Stimulated activated CD4-positive, alpha-beta T cell treated with anti-CD3 and anti-CD28 coated beads, Interleukin-4, amount 100 ng/mL, for 1 hour (primary cell): ENCODE measurements at places on chromosomes 7 and 10.

- DNase-seq, result no peak
Measured at GRCh38 chr7:81488210-81488609, 281.6 kb downstream of the HGF start.

- DNase-seq, result no peak
Measured at GRCh38 chr10:125417605-125418004, 257.2 kb upstream of the CTBP2 start.

- DNase-seq, result no peak
Measured at GRCh38 chr7:11235491-11235890, 261.8 kb downstream of the PHF14 start.

- no peak for DNase-seq
Measured at GRCh38 chr7:47950714-47951113, 2.4 kb upstream of the PKD1L1 start.

DNA sequence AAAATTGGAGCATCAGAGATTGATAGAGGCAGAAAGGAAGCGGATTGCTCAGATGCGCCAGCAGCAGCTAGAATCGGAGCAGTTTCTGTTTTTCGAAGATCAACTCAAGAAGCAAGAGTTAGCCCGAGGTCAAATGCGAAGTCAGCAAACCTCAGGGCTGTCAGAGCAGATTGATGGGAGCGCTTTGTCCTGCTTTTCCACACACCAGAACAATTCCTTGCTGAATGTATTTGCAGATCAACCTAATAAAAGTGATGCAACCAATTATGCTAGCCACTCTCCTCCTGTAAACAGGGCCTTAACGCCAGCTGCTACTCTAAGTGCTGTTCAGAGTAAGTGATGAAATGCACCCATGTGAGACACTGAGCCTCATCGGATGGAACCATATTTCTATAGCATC is 33.1 kb downstream of the STAMBPL1 start:
- no peak for DNase-seq

- peak; percentile 13 for DNase-seq
Measured at GRCh38 chr10:15141136-15142054, 27.1 kb downstream of the NMT2 start.

DNA sequence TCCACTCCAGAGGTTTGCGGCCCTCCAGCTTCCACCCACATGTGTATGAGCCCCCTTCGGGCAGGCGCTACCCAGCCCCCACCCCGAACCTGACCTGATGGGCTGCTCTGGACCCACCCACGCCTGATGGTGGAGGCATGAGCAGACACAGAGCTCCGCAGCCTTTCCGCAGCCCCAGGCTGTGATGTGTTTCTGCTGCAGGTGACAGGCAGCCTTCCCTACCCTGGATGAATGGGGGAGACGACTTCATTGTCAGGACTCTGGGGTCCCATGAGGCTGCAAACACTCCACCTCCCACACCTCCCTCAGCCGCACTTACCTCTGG is 61.2 kb downstream of the OAT start:
- DNase-seq, result no peak

DNA sequence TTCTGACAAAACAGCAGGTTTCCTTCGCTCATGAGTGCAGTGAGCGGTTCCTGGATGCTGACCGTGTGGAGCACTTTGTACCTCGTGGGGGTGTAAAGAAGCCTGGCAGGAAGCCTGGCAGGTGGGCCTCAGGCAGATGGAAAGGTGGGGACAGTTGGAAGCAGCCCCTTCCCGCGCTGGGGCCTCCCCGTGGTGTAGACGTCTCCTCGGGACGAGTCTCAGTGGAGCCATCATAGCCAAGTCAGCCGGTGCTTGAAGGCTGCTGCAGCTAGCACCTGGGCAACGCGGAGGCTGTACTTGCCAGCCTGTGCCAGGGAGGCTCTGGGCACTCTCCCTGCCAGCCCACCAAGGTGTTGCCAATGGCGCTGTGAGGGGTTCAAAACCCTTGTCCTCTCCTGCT is 154.5 kb downstream of the WDR37 start:
- no peak for DNase-seq

GRCh38 chr7:102279537-102280400 is 6.9 kb upstream of the SH2B2 start:
- peak; percentile 53 for DNase-seq

GRCh38 chr7:23100697-23101096 is 4.9 kb upstream of the KLHL7 start:
- DNase-seq, result no peak

DNA sequence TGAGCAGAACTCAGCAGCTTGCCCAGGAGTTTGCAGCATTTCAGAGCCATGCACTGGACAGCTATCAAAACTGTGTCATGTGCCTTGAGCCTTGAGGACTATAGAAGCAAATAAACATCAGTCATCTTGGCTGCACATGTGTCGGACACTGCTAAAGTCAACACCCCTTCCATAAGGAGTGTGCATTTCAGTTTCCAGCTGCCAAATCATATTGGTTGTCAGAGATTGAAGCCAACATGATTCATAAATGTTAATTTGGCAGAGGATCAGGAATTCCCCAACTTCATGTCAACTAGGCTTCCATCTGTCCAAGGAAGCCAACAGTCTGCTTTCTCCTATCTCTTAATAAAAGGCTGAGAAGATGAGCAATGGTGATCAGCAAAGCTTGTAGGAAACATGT is 32.8 kb downstream of the SLC16A12 start:
- no peak for DNase-seq

GRCh38 chr7:143375298-143376034 is 5.7 kb upstream of the ZYX start:
- no peak for DNase-seq

GRCh38 chr7:69698109-69698825 is 100.0 kb downstream of the AUTS2 start:
- DNase-seq, result no peak

GRCh38 chr7:80659120-80660055 is 20.9 kb downstream of the CD36 start:
- no peak for DNase-seq

- no peak for DNase-seq
Measured at GRCh38 chr10:3496138-3496537, 288.9 kb downstream of the KLF6 start.

DNA sequence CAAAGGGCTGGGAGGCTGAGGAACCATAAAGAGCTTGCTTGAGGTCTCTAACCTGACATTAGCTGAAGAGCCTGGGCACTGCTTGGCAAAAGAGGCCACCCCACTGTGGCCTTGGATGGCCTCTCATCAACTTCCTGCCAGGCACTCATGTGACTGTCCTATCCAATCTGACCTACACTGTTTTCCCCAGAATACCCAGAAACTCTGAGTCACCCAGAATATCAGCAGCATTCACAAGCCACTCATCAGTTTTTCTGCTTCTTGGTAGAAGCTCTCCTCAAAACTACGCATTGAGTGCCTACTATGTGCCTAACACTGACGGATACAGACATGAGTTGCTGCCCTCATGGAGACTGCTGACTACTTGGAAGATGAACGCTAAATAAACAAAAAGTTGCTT is 4.1 kb upstream of the NT5C2 start:
- DNase-seq, result no peak

GRCh38 chr7:44378744-44379143 is 53.4 kb upstream of the CAMK2B start:
- no peak for DNase-seq

DNA sequence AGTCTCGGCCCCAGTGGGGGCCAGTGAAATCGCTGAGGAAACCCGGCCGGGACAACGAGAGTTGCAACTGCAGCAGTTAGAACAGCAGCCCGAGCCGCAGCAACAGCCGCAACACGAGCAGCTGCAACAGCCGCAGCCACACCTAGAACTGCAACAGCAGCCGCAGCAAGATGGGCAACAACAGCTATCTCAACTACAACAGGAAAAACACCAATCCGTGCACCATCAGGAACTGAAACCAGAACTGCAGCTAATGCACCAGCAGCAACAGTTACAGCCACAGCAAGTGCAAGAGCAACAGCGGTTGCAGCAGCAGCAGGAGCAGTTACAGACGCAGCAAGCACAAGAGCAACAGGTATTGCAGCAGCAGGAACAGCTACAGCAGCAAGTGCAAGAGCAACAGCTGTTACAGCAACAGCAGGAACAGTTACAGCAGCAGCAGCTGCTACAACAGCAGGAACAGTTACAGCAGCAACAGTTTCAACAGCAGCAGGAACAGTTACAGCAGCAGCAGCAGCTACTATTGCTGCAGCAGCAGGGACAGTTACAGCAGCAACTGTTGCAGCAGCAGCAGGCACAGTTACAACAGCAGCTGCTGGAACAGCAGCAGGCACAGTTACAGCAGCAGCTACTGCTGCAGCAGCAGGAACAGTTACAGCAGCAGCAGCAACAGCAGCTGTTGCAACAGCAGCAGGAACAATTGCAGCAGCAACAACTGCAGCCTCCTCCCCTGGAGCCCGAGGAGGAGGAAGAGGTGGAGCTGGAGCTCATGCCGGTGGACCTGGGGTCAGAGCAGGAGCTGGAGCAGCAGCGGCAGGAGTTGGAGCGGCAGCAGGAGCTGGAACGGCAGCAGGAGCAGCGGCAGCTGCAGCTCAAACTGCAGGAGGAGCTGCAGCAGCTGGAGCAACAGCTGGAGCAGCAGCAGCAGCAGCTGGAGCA is 6.1 kb downstream of the ZNF853 start:
- DNase-seq, result no peak

GRCh38 chr7:52794621-52795020 is 240.8 kb upstream of the POM121L12 start:
- DNase-seq, result no peak

GRCh38 chr10:29921071-29921446 is 138.3 kb downstream of the JCAD start:
- no peak for DNase-seq
